ENCODE measurements at places on chromosomes 2 and 18.

DNA sequence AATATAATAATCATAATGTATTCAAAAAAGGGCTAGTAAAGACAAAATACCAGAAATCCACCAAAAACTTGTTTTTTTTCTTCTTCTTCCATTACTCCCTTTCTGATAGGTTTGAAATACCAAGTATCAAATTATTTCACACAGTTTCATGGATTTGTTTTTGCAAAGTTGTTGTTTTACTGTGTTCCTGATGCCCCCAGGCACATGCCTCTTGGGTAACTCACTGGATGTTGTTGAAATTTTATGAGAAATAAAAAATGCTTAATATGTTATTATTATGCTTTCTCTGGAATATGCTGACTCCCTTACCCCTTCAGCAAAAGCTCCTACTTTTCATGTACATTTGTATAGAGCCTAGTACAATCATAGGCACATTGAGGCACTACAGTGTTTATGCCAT is 419.6 kb downstream of the NRXN1 start:
- no peak for DNase-seq

GRCh38 chr18:23746851-23747250 is 57.6 kb downstream of the LAMA3 start:
- no peak for DNase-seq

- DNase-seq = no peak
Measured at GRCh38 chr2:241120440-241120839, 18.4 kb upstream of the MTERF4 start.

DNA sequence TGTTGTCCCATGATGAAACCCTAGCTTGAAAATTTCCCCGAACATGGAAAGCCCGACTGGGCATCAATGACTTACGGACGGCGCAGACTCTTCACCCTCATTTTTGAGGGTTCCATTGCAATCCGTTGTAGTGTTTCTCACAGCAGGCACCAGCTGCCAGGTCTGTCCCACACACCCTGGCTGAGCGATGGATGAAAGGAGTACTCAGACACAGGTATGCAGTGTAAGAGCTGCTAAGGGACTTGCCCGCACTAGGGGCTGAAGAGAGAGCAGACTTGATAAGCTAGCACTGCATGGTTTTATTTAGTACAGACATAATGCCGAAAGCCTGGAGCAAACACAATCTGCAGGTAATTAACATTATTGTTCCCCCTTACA is 15.8 kb downstream of the DYNAP start:
- DNase-seq = no peak

GRCh38 chr2:222877556-222878300 is 16.9 kb downstream of the ACSL3 start:
- DNase-seq = no peak

GRCh38 chr2:228426502-228427216 is 245.2 kb upstream of the SPHKAP start:
- no peak for DNase-seq

- DNase-seq = no peak
Measured at GRCh38 chr18:59155153-59155552, 15.5 kb downstream of the SEC11C start.

GRCh38 chr2:234812851-234813250 is 139.0 kb upstream of the SH3BP4 start:
- DNase-seq = no peak

DNA sequence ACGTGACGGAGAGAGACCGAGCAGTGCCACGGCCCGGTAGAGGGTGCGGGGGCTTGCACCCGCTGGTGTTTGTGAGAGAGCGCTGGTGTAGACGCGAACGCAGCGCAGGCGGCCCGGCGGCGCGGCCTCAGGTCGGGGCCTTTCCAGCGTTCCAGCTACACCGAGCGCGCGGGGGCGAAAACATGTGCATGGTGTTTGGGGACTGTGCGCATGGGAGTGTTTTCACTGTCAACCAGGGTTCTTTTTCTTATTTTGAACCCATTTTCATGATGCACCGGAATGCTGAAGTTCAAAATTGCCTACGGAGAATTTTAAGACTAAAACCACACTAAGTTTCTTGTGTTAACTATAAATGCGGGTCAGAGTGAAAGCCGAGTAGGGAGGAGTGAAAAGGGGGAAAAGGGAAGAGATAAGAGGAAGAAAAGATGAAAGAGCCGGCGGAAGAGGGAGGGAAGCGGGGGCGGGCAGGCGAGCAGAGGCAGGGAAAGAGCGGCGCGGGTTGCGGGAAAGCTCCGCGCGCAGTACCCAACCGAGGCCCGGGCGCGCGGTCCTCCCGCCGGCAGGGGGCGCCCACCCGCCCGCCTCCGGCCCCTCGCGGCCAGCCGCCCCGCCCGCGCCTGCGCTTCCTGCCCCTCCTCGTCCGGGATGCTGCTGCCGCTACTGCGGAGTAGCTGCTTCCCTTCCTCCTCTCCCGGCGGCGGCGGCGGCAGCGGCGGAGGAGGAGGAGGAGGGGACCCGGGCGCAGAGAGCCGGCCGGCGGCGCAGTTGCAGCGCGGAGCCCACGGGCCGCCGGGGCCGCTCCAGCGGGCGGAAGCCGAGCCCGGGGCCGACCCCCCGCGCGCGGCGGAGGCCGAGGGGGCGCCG is at the start of gene RAB12:
Gene RAB12, plus strand, starts transcription at position 643 of the 864 bp plus-strand sequence. Its CDS starts 3 bp downstream, at position 646.
- peak; percentile 77 for DNase-seq

- no peak for DNase-seq
Measured at GRCh38 chr2:172081221-172082022, 3.9 kb upstream of the DLX1 start.

DNA sequence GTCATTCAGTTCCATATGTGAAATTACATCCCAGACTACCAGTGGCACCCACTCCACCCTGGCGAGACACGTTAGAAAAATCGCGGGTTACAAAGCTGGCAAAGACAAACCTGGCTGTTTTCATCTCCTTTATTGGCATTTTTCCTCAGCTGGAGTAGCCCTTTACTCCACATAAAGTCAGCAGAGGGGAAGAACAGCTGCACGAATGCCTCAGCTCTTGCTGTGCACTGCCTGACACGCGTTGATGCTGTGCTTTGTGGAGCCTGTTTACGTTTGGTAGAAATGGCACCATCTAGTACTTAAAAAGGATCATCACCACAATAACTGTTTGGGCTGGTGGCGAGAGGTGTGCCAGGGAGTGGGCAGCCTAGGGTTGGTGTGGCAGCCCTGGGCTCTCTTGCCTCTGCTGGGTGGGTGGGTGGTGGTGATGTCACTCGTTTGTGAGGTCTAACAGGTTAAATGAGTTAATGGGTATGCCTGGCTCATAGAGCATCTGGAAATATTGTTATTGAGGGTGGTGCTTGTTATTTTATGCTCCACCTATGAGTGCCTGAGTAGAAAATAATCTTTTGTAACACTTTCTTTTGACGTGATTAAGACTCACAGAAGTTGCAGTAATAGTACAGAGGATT is 16.4 kb downstream of the FARP2 start:
- DNase-seq = no peak

- no peak for DNase-seq
Measured at GRCh38 chr18:47863041-47863440, 67.4 kb downstream of the SMAD2 start.

DNA sequence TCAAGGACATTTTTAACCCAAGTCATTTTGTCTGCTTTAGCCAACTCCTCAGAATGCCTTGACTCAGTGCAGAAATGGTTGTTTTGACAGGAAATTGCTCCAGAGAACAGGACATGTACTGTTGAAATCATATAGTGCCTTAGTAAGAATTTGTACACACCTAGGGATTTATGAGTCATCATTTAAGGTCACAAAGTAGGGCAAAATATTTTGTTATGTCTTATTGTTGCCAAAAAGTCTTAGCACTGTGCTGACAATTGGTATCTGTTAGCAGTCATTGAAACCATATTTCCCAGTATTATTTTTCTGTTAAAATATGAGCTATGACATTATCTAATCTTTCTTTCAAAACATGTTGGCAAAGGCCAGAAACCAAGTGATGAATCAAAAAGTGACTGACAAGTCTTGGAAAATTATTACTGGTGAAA is 104.5 kb downstream of the OSBPL6 start:
- DNase-seq = no peak

DNA sequence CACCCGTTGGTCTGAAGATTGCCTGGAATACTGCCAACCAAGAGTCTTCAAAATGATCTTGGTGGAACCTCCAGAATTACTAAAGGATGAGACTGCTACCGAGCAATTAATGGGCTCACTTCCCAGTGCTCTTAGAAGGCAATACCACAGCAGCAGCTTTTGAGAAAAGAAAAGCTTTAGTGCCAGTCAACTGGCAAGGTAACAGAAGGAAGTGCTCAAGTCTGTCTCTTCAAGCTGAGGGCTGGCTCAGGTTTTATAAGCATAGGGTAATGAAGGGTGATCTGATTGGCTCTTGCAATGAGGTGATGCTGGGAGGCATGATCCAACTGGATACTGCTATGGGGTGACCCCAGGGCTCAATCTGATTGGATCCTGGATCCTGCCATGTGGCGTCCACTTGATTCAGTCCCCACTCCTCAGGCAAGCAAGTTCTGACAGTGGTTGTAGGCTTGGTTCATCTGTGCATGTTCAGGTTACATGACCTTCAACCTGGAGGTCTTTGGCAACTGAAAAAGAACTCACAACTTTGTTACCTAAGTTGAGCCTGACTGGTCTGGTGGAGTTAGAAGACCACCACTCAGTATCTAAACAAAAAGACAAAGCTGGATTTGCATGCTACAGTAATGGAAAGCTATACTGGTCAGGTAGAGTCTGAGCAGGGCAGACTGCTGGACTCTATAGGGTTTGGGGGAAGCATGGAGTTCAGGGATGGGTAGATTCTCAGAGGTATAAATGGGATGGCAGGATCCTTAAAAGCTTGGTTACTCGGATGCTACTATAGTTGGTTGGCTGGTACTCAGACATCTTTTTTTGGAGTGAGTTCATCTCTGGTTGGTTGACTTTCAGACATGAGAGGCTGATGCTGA is 14.0 kb upstream of the RIF1 start:
- no peak for DNase-seq

DNA sequence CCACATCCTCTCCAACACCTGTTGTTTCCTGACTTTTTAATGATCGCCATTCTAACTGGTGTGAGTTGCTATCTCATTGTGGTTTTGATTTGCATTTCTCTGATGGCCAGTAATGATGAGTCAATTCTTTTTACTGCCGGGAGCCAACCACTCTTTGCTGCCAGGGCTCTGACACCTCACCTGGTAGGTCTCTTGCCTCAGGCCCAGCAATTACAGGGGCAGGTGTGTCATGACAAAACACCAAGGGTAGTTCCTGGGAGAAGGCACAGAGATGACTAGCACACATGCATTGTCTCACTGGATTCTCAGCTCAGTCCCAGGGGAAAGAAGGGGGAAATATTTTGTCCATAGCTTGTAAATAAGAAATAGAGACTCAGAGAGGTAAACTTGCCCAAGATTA is 122.3 kb downstream of the CHST9 start:
- no peak for DNase-seq

- DNase-seq = no peak
Measured at GRCh38 chr2:121006743-121007489, 271.2 kb downstream of the GLI2 start.

DNA sequence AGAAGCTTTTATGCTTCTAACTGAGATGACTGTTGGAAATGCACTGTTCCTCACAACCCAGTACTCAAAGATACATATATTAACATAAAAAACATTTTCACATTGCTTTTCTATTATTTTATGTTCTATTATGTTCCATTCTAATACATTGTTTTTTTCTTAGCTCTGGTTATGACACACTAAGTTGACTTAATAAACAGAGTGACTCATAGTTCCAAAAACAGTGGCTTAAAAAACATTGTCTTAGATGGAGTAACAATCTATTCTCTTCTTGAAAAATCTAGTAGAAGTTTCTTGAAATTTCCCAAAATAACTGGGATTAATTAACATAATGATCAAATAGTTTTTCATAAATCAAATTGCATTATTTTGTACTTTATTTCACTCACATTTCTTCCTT is 328.2 kb upstream of the LRATD1 start:
- DNase-seq = no peak

DNA sequence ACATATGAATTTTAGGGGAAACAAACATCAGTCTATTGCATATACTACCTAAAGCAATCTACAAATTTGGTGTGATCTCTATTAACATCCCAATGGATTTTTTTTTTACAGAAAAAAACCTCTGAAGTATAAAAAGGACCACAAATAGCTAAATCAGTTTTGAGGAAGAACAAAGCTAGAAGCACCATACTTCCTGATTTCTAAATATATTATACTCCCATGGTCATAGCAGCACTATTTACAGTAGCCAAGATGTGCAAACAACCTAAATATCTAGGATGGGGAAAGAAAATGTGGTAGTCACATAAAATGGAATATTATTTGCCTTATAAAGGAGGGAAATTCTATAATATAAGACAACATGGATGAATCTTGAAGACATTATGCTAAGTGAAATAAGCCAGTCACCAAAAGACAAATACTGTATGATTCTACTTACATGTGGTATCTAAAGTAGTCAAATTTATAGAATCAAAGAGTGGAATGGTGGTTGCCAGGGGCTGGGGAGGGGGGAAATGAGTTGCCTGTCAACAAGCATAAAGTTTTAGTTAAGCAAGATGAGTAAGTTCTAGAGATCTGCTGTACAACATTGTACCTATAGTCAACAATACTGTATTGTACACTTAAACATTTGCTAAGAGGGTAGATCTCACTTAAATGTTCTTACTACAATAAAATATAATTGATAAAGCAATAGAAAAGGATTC is 17.6 kb upstream of the CASP8 start:
- DNase-seq = no peak

GRCh38 chr18:54960197-54960596 is 936 bp upstream of the CCDC68 start:
- no peak for DNase-seq

DNA sequence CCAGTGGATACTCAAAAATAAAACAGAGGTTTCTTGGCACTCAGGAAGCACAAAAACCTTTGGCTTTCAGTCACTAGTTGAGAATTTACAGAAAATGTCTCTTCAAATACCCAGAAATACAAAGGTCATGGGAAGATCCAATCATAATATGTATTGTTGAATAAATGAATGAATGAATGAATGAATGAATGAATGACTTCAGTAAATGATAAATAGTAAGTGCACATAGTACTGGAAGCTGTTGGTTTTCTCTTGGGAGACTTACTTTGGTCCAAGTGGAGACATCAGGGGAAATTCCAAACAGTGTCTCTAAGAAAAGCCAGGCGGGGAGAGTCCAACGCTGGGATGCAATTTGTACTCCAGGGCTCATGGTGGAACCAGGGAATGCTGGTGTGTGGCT is 261.3 kb upstream of the KLHL29 start:
- DNase-seq = no peak

GRCh38 chr18:13558790-13559189 is 167.6 kb downstream of the FAM210A start:
- no peak for DNase-seq

DNA sequence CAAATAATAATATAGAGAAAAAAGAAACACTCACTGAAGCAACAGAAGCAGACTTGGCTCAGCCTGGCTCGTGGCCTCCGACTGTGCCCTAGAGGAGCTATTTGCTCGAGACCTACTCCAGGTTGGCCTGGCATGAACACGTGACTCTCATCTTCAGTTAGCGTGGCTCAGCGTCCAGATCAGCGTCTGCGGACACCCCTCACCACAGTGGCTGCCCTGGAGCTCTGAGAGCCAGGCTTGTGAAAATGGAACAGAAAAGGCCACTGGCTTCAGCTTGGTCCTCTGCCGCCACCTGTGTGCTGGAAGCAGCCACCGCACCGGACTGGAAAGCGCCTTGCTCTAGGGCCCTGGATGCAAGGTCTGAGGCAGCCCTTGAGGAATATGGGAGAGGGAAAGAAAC is 1184.0 kb upstream of the GYPC start:
- no peak for DNase-seq

- no peak for DNase-seq
Measured at GRCh38 chr2:68857855-68858456, 13.2 kb downstream of the BMP10 start.

- DNase-seq = no peak
Measured at GRCh38 chr18:31149351-31149750, 13.3 kb downstream of the DSC1 start.

- DNase-seq = no peak
Measured at GRCh38 chr2:154698296-154698720, at the start of gene KCNJ3. Gene KCNJ3 (plus strand): TSS chr2:154698695. CDS start chr2:154698776, 81 bp downstream.
